ENCODE measurements at places on chromosomes 2 and 18. TPM values are rescaled to one million over a fixed set of nuclear protein-coding genes. Genes with fewer than 3 reads are reported as not detected.

RHOB gene
- 148 TPM for total RNA-seq

MAL gene
- total RNA-seq, result 2.4 TPM

CCDC74B gene
- total RNA-seq, result 1.5 TPM

ZAP70 gene
- total RNA-seq, result 3.2 TPM

IL1RN gene
- 0.22 TPM for total RNA-seq

RAB6D gene
- total RNA-seq, result 0.09 TPM

NT5C1B gene
- total RNA-seq, result not detected

GRCh38 chr2:85619617-85620016 lies 3.6 kb downstream of the USP39 start:
- no peaks in the 10 kb centered on the region for H3K27me3 ChIP-seq
- no peak overlapping the region for H3K4me3 ChIP-seq
- DNase-seq, result no peak
- no peak overlapping the region for H3K27ac ChIP-seq
- H3K4me1 ChIP-seq, result peaks cover 14% of the 10 kb centered on the region

- no peaks in the 10 kb centered on the region for H3K36me3 ChIP-seq
- H3K4me3 ChIP-seq, result no peak overlapping the region
- no peaks in the 10 kb centered on the region for H3K27me3 ChIP-seq
- no peak overlapping the region for H3K27ac ChIP-seq
- H3K4me1 ChIP-seq, result no peaks in the 10 kb centered on the region
Measured at GRCh38 chr2:224576088-224576715, 9.0 kb downstream of the CUL3 start.

DNA sequence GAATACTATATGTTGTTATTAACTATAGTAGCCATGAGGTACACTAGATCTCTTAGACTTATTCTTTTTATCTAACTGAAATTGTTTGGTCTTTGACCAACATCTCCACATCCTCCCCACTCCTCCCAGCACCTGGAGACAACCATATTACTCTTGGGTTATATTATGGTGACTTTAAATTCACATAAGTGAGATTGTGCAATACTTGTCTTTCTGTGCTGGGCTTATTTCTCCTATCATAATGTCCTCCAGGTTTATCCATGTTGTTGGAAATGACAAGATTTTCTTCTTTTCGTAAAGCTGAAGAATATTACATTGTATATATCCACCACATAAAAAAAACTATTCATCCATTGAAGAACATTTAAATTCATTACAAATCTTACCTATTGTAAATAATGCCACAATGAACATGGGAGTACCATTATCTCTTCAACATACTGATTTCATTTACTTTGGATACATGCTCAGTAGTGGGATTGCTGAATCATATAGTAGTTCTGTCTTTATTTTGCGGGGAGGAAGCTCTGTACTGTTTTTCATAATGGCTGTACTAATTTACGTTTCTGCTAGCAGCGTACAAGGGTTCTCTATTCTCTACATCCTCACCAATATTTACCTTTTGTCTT lies 159.2 kb upstream of the SCN7A start:
- H3K36me3 ChIP-seq, result no peaks in the 10 kb centered on the region
- H3K27ac ChIP-seq, result no peak overlapping the region
- no peak overlapping the region for H3K4me3 ChIP-seq
- no peaks in the 10 kb centered on the region for H3K4me1 ChIP-seq
- no peaks in the 10 kb centered on the region for H3K27me3 ChIP-seq

DNA sequence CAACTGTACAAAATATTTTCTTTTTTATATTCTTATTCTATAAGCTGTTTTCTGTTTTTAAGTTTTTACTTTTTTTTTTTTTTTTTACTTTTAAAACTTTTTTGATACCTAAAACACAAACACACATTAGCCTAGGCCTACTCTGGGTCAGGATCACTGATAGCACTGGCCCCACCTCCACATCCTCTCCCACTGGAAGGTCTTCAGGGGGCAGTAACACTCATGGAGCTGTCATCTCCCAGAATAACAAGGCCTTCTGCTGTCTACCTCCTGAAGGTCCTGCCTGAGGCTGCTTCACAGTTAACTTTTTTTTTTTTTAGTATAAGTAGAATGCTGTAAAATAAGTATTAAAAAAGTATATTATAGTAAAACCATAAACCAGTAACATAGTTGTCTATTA lies 415.1 kb downstream of the PTPRM start:
- no peaks in the 10 kb centered on the region for H3K27me3 ChIP-seq
- H3K27ac ChIP-seq, result no peak overlapping the region
- no peaks in the 10 kb centered on the region for H3K36me3 ChIP-seq
- no peak overlapping the region for H3K4me3 ChIP-seq
- H3K4me1 ChIP-seq, result no peaks in the 10 kb centered on the region
- DNase-seq, result no peak

- DNase-seq, result no peak
- peaks cover 22% of the 10 kb centered on the region for H3K4me1 ChIP-seq
- no peak overlapping the region for H3K27ac ChIP-seq
- H3K36me3 ChIP-seq, result no peaks in the 10 kb centered on the region
- H3K4me3 ChIP-seq, result no peak overlapping the region
Measured at GRCh38 chr2:239577935-239578334, 177.1 kb upstream of the HDAC4 start.

DNA sequence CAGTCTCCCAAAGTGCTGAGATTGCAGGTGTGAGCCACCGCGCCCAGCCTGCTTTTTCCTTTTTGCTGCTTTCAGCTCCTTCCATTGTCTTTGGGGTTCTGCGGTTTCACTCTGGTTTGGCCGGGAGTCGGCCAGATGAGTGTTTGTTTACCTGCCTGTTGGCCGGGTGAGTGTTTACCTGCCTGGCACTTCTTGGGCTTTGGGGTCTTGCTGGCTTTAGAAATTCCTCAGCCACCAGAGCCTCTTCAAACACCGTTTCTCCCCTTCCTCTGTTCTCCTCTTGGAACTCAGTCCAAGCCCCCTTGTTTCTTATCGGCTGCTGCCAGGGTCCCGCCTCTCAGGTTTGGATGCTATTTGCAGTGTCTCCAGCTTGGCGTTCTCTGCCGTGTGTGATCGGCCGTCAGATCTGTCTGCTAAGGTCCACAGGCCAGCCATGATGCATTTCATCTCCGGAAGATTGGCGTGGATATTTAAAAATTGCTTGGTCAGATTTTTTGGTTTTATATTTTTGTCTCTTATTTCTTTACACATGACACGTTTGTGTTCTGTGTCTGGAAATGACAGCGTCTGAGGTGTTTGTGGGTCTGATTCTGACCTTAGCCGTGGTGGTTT lies 14.2 kb upstream of the GAL3ST2 start:
- H3K27me3 ChIP-seq, result no peaks in the 10 kb centered on the region
- H3K27ac ChIP-seq, result no peak overlapping the region
- no peak for DNase-seq
- peaks cover 27% of the 10 kb centered on the region for H3K36me3 ChIP-seq

- H3K27ac ChIP-seq, result no peak overlapping the region
- H3K36me3 ChIP-seq, result no peaks in the 10 kb centered on the region
- DNase-seq, result no peak
- peaks cover 72% of the 10 kb centered on the region for H3K27me3 ChIP-seq
- no peak overlapping the region for H3K4me3 ChIP-seq
Measured at GRCh38 chr18:37568671-37569070, 3.1 kb upstream of the CELF4 start.

GRCh38 chr2:21317131-21317530 lies 193.4 kb downstream of the TDRD15 start:
- no peak overlapping the region for H3K4me3 ChIP-seq
- no peaks in the 10 kb centered on the region for H3K36me3 ChIP-seq
- no peaks in the 10 kb centered on the region for H3K4me1 ChIP-seq
- peaks cover 4% of the 10 kb centered on the region for H3K27me3 ChIP-seq
- DNase-seq, result peak; percentile 46

GRCh38 chr2:154392256-154392655 lies 306.2 kb upstream of the KCNJ3 start:
- no peak overlapping the region for H3K27ac ChIP-seq
- no peaks in the 10 kb centered on the region for H3K36me3 ChIP-seq
- H3K4me3 ChIP-seq, result no peak overlapping the region
- H3K27me3 ChIP-seq, result no peaks in the 10 kb centered on the region
- DNase-seq, result no peak
- H3K4me1 ChIP-seq, result no peaks in the 10 kb centered on the region

DNA sequence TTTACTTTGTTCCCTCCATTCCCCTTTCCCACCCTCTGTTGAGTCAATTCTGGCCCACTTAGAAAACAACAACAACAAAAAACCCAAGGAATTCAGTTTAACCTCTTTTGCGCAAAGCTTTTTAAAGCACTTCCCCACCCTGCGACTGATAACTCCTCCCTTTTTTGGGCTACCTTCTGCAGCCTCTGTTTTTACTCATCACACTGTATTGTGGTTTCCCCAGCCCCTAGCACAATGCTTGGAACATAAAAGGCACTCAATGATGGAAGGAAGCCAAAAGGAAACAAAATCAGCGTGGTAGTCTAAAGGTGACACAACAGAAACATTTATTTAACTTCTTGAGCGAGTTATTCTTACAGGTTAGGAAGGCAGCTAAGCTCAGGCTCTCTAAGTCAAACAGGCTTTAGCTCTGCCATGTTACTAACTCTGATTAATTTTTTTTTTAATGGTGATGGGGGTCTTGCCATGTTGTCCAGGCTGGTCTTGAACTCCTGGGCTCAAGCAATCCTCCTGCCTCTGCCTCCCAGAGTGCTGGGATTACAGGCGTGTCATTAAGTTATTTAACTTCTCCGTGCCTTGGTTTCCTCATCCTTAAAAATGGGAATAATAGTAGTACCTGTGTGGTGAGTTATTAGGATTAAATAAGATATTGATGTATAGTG lies 1.3 kb downstream of the CEP68 start:
- peak overlapping the region; percentile 90 for H3K27ac ChIP-seq
- peak overlapping the region; percentile 79 for H3K4me3 ChIP-seq
- peak; percentile 55 for DNase-seq
- H3K4me1 ChIP-seq, result peaks cover 43% of the 10 kb centered on the region

GRCh38 chr18:41266204-41266603 lies 688.8 kb upstream of the PIK3C3 start:
- DNase-seq, result peak; percentile 9
- H3K4me3 ChIP-seq, result no peak overlapping the region
- H3K27ac ChIP-seq, result no peak overlapping the region
- H3K4me1 ChIP-seq, result no peaks in the 10 kb centered on the region

DNA sequence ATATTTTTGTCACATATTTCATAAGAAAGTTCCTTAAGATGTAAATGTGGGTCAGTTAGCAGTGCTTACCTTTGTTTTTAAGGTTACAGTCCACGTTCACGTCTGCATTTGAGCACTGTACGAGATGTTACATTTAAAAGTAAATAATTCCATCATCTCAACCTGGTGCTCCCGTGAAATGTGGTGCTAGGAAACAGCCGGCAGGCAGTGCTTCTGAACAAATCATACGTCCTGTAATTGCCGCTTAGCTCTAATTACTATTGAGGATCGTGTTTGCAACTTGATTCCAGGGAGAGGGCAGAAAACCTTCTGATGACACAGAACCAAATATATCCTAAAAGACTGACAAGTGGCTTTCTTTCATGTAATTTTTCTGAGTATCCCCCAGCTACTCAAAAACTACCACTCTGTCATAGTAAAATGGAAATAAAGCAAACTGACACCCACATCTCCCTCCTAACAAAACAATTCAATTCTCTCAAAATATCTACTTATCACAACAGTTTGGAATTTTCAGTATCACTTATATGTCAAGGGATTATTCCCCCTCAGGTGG lies 297.8 kb upstream of the SESTD1 start:
- no peak overlapping the region for H3K27ac ChIP-seq
- H3K4me1 ChIP-seq, result no peaks in the 10 kb centered on the region
- H3K36me3 ChIP-seq, result no peaks in the 10 kb centered on the region
- DNase-seq, result peak; percentile 12

- H3K4me3 ChIP-seq, result no peak overlapping the region
- no peaks in the 10 kb centered on the region for H3K36me3 ChIP-seq
- DNase-seq, result no peak
- peaks cover 2% of the 10 kb centered on the region for H3K27me3 ChIP-seq
- no peak overlapping the region for H3K27ac ChIP-seq
Measured at GRCh38 chr2:236960531-236960930, 125.2 kb upstream of the COPS8 start.

Measured in muscle of leg (tissue), 16 donors.